ENCODE measurements at places on chromosomes 5 and 9.

GRCh38 chr5:157463621-157464518 is 3.9 kb downstream of the NIPAL4 start:
- no peak for DNase-seq

GRCh38 chr5:168135897-168136296 is 155.5 kb upstream of the WWC1 start:
- no peak for DNase-seq

- no peak for DNase-seq
Measured at GRCh38 chr5:150848271-150848670, 1.9 kb downstream of the IRGM start.

- no peak for DNase-seq
Measured at GRCh38 chr5:155512329-155512728, 498.8 kb downstream of the KIF4B start.

- no peak for DNase-seq
Measured at GRCh38 chr9:75803130-75803529, 87.3 kb upstream of the PCSK5 start.

DNA sequence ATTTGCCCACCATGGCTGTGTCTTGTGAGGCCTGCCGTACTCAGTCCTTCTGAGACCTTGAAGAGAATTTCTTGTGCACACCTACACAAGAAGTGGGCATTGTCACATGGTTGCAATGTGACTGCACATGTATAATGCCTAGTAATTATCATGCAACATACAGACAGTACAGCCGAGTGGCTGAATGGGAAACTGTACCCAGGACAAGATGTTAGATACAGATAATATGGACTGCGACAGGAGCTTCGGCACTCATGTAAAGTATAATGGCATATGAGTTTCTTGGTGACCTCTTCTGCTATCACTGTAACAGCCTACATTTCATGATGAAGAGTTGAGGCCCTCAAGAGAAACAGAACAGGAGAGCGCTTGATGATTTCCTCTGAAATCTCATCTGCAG is 4.8 kb upstream of the PRKACG start:
- no peak for DNase-seq

DNA sequence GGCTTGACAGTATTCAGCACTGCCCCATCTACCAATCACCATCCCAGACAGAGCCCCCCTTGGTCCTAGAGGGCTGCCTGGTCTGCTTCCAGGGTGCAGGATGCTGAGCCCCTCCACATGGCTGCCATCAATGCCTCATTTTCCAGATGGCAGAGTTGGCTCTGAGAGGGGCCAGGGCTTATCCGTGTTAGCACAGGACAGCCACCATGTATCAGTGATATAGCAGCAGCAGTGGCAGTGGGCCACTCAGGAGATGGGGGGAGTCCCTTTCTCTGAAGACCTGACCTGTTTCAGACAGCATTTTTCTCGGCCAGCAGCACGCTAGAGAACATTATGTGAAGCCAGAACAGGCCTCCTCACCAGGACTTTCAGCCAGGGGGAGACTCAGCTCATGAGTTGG is 1.6 kb upstream of the SMIM32 start:
- DNase-seq = no peak

GRCh38 chr5:37661227-37661920 is 178.5 kb downstream of the GDNF start:
- DNase-seq = no peak

DNA sequence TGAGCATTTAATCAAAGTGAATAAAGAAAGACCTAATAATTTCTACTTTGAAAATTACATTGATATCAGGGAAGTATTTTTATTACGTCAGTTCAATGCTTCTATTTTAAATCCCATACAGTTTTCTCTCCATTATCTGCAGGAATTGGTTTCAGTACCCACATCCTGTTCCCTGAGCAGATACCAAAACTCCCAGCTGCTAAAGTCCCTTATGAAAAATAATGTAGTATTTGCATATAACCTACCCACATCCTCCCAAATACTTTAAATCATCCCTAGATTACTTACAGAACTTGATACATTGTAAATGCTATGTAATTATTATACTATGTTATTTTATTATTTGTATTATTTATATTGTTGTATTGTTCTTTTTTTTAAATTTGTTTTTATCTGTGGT is 125.4 kb upstream of the MINAR2 start:
- no peak for DNase-seq

DNA sequence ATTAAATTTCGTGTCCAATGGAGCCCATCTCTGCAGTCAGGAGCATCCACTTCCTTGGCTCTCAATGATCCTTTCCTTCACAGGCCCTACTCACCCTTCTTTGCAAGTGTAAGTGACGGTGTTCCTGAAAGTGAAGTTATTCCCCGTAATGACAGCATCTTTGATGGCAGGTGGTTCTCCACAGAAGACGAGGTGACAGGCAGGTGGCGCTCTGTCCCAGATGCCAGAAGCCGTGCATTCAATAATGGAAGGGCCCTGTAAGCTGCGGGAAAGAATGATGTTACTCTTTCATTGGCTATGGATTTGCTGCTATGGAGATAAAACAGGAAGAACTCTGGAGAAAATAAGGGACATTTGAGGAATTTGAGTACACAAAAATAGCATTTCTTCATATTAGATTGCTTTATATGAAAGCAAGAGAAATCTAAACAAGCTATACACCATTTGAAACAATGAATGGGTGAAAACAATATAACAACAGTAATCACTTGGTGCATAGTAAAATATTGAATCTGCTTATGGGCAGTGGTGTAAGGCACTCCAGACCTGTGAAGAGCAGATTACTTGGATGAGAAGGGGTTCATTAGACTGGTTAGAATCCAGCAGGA is 89.9 kb upstream of the TXNDC8 start:
- peak; percentile 50 for DNase-seq

DNA sequence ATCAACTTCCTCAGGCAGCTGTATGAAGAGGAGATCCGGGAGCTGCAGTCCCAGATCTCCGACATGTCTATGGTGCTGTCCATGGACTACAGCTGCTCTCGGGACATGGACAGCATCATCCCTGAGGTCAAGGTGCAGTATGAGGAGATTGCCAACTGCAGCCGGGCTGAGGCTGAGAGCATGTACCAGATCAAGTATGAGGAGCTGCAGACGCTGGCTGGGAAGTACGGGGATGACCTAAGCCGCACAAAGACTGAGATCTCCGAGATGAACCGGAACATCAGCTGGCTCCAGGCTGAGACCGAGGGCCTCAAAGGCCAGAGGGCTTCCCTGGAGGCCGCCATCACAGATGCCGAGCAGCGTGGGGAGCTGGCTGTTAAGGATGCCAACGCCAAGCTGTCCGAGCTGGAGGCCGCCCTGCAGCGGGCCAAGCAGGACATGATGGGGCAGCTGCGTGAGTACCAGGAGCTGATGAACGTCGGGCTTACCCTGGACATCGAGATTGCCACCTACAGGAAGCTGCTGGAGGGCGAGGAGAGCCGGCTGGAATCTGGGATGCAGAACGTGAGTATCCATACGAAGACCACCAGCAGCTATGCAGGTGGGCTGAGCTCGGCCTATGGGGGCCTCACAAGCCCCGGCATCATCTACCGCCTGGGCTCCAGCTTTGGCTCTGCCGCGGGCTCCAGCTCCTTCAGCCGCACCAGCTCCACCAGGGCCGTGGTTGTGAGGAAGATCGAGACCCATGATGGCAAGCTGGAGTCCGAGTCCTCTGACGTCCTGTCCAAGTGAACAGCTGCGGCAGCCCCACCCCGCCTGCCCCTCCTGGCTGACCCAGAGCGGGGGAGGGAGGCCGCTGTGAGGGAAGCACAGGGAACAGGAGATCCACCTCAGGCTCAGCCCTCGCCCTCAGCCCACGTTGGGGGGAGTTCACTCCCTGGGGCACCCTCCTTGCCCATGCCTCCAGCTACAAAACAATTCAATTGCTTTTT is 84.0 kb downstream of the SEC61B start:
- no peak for DNase-seq

- no peak for DNase-seq
Measured at GRCh38 chr9:95225076-95225725, 92.3 kb downstream of the FANCC start.

DNA sequence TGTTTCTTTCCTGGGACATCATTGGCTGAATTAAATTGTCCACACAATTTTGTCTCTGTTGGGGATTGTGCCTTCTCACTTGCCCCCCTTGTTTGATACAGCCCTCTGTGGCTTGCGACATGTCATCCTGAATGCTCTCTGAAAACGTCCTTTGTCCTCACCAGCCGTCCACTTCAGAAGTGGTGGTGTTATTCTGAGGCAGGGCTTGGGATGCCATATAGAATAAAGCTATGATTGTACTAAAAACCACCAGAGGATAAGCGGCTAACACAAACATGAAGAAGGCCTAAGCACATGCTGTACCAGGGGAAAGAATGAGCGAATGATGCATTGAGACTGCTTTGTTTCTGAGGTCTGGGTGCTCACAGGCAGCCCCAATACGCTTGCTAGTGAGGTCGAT is 3.5 kb upstream of the SNX30 start:
- DNase-seq = no peak

- DNase-seq = no peak
Measured at GRCh38 chr9:110916403-110916802, 121.9 kb downstream of the LPAR1 start.

GRCh38 chr9:86141843-86142242 is 42.5 kb upstream of the GOLM1 start:
- DNase-seq = no peak

DNA sequence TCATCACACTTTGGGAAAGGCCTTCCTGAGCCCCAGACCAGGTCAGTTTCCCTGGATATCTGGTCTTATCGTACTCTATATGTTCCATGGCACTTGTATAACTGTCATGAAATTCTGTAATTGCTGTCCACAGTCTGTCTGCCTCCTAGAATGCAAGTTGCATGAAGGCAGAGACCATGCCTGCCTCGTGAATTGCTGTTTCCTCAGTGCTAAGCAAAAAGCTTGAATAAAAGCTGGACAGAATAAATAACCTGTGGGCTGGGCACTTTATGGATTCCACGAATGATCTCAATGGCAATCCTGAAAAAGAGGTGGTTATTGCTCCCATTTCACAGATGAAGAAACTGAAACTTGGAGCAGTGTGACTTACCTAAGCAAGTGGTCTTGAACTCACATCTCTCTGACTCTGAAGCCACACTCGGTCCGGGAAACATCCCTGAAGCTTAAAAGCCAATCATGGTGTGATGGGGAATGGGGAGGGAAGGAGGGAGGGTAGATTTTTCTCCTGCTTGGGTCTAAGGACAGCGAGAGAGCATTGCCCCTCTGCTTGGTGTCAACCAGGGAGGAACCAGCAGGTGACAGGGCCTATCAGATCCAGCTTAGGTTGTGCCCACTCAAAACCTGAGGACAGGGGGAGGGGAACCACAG is 13.2 kb upstream of the LHX2 start:
- DNase-seq = no peak

DNA sequence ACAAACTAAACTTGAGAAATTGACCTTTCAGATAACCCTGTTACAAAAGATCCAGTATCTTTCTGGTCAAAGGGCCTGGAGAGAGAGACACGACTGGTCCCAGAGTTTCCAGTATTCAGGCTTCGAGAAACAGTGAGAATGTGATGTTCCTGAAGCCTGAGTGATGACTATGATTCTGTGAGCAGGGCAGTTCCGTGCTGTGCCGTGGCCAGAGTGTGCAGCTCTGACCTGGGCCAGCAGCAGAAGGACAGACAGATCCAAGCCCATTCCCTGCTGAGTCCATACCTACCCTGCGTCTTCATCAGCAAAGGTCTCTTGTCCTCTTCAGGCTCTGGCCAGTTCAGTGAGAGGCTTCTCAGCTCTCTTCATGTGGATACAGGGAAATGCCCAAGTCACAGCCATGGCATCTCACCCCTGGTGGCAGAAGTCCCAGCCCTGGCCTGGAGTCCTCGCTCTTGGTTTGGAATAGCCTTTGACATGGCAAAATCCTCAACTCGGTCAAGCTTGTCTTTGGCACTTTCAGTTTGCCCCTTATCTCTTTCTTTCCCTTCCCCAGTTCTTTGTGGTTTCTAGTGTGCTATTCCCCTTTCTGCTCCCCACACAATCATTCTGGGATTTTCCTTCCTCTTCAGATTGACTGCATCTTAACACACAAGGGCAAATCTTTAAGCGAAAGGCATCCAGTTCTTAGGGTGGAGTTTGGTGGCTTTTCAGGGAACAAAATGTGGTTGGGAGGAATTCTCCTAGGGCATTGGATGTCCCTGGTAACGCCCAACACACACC is 107.7 kb downstream of the LIFR start:
- no peak for DNase-seq

DNA sequence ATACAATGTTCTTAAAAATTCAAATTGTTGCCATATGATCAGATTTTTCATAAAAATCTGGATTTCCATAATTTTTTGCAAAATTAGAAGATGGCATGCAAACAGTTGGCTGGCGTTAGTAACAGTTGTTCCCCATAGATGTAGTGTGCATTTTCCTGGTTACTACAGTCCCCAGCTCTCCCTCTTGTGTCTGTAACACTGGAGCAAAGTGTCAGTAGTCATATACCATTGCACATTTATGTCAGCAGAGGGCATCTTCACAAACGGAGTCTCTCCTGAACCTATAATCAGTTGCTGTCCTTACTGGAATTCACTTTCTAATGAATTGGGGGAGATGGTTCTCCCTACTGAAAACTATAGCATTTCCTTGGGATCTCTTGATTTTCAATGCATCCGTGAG is 44.7 kb upstream of the DMAC1 start:
- DNase-seq = no peak

DNA sequence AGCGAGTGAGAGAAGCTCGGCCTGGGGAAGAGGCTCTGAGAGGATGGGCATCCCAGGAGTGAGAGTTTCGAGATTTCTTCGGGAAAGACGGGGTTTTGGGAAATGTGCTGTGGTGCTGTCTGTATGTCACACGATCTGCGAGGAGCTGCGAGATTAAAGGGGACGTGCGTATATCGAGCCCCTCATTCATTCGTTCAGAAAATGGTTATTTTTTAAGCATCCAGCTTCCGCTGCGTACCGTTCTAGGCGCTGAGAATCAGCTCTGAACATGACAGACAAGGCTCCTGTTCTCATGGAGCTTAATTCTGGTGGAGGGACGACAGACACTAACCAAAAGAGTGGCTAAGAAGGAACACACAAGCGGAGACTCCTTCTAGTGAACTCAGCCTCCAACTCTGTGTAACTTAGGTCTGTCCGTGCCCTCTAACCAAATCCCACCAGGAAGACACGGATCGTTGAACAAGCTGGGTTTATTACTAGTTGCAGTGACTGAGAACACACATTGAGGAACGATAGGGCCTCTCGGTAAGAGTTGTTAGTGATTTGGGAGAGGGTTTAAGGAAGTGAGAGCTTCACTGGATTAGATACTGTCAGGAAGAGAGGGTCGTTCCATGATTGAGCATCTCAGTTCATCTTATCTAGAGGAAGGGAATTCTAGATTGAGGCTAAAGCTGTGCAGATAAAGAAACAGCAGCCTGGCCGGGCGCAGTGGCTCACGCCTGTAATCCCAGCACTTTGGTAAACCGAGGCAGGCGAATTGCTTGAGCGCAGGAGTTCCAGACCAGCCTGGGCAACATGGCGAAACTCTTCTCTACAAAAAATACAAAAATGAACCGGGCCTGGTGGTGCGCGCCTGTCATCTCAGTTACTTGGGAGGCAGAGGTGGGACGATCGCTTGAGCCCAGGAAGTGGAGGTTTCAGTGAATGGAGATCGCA is 1.0 kb upstream of the FBXW11 start:
- DNase-seq = no peak

- no peak for DNase-seq
Measured at GRCh38 chr5:179422213-179422855, 77.1 kb upstream of the ADAMTS2 start.

- DNase-seq = peak; percentile 86
Measured at GRCh38 chr5:79857714-79858409, 133.2 kb downstream of the MTX3 start.
